ENCODE measurements at places on chromosomes 6 and 20.
A peak's percentile ranks its signal among the peaks of the same experiment; 100 is the strongest.

DNA sequence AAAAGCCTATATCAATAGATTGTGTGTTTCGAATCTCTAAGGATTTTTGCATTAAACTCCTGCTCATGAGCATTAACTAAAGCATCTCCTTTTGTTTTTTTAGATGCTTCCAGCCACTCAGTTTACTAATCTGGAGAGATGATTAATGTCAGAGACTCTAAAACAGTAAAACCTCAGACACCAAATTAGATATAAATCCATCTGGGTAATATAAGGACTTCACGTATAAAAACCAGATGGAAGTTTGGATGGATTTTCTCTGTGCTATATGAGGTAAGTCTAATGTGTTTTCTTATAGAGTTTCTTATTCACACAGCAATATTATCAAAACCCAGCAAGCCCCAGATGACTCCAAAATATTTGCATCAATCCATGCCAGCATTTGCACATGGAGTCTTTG lies 137.2 kb downstream of the SYNE1 start:
- DNase-seq = no peak

DNA sequence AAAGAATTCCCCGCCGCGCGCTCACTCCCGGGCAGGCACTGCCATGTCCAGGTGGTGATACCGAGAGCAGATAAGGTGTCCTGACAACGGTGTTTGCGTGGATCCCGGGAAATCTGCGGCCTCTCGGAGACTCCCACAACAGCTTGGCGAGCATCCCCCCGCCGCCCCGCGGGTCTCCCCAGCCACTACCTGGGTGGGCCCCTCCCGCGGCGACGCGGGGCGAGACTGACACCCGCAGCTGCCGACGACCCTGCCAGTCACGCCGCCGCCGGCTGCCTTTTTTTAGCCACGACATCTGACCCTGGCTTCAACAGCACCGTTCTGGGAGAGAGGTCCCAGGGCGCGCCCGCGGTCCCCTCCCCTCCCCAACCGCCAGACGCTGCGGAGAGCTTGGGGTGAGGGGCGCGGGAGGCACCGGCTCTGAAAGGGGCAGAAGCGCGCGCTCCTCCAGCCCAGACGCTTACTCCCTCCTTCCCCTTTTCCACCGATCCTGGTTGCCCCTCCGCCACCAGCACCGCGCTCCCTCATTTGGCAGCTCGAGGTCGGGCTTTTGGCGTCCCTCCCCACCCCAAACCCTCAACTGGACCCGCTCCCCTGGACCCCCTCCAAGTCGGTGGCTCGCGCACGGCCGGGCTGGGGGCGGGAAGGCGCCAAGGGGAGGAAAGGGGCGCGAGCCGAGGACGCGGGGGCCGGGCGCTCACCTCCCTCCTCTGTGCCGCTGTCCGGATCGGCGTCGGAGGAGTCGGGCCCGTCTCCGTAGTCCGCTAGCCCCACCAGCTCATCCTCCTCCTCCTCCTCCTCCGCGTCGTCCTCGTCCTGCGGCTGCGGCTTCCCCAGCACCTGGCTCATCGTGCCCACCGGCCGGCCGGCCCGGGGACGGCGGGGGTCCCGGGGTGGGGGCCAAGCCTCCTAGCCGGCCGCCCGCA lies 665 bp downstream of the RRAGD start:
- peak; percentile 3 for DNase-seq

- no peak for DNase-seq
Measured at GRCh38 chr6:36054956-36055355, 27.3 kb downstream of the MAPK14 start.

- peak; percentile 81 for DNase-seq
Measured at GRCh38 chr20:46022411-46023147, 6.4 kb upstream of the SLC12A5 start.

GRCh38 chr6:35280903-35281302 lies 16.7 kb upstream of the DEF6 start:
- no peak for DNase-seq

All from activated T-cell treated with anti-CD3 and anti-CD28 coated beads for 1 hour (primary cell).